ENCODE measurements at places on chromosomes 3 and 15.

- no peak for DNase-seq
These were observed 5.5 kb downstream of the BMF start for GRCh38 chr15:40102897-40103858.

DNA sequence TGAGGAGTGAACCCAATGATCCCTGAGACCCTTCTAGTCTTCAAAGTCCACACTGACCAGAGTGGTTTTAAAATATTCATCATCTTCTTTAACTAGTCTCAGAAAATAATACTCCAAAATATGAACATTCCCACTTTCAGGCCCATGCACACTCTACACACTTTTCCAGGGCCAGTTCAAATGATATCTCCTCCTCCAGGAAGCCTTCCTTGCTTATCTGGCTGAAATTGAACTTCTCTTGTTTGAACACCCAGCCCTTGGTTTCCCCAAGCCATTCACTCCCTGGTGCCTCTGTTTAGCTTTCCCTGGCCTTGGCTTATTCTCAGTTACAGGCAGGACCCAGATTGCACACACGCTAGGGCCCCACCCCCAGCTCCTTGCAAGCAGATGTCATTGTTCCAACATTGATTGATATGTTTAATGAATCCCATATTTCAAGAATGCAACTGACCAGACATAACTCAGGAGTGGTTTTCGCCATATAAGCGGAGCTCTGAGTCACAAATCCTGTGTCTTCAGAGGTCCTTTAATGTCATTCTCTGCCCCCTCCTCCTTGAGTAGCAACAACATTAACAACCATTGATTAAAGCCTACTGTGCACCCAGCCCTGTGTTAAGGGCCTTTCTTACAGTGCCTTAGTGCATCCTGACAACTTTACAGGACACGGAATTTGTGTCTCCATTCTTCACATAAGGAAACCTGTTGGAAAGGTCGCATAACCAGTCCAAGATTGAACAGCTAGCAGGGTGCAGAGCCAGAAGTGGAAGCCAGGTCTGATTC, 2.1 kb downstream of the ITGA11 start:
- no peak for DNase-seq

DNA sequence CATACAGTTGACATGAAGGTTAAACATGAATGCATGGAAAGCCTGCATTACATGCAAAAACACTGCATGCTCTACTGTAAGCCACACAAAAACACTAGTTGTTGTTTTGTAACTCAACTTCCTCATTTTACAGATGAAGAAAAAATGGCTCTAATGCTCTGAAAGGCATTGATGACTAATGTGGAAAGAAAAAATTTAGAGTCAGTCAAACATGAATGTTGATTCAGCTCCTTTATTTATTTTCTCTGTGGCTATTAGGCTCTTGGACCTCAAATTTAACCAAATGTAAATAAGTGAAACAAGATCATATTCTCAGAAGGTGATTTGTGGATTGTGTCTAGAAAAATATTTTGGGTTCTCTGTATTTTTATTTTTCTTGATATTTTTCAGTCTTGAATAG, 336.7 kb upstream of the ZNF717 start:
- DNase-seq = no peak

DNA sequence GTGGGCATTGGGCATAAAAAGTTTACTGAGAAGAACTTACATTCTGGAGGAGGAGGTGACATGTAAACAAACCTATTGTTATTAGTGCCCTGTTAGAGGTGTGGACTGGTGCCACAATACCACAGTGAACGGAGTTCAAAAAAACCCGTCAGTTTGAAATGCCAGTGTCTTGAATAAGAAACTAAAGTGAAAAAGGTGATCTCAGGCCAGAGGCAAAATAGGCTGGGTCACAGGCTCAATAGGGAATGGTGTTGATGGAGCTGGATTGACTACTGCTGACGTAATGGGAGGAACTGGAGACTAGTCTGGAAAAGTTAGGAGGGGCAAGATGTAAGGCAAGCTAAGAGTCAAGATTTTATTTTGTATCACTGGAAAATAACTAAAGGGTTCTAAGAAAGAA, 1.6 kb upstream of the DCBLD2 start:
- DNase-seq = no peak

- DNase-seq = no peak
These were observed 74.6 kb downstream of the TGFBR2 start for GRCh38 chr3:30680789-30681648.
